ENCODE measurements at places on chromosomes 3 and 15.
A peak's percentile ranks its signal among the peaks of the same experiment; 100 is the strongest.

GRCh38 chr15:33729653-33730052 is 238.6 kb upstream of the CHRM5 start:
- DNase-seq, result no peak

DNA sequence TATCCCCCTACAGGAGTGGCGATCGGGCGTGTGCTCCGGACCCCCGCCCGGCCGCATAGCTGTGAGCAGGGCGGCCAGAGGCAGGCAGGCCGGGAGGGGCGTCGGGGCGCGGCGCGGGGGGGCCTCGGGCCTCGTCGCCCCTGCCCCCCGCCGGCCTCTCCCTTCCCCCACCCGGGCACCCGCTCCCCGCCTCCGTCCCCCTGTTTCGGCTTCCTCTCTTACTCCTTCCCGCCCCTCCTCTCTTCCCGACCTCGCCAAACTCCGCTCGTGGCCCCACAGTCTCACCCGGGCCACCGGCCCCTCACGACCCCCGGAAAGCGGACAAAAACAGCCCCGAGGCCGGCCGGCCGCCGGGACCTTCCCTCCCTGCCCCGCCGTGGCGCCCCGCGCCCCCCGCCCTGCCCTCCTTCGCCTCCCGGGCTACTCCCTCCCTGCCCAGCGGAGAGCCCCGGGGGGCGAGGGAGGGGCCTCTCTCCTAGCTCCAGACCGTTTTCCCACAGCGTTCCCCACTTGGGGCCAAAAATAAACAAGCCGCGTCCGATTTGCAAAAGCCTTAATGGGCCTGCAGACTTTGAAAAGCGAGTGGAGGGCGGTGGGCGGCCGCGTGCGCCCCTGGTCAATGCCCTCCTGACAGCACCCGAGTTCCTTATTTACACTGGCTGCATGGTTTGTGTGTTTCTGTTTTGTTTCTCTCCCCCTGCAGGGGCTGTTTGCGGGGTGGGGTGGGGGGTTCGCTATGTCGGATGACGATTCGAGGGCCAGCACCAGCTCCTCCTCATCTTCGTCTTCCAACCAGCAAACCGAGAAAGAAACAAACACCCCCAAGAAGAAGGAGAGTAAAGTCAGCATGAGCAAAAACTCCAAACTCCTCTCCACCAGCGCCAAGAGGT is 1.0 kb downstream of the UBE2E1 start:
- peak; percentile 72 for DNase-seq

GRCh38 chr15:28897861-28898585 is 12.2 kb downstream of the APBA2 start:
- no peak for DNase-seq

GRCh38 chr3:187773233-187774184 is 28.2 kb upstream of the BCL6 start:
- no peak for DNase-seq

GRCh38 chr3:156892701-156893100 is 66.5 kb downstream of the LEKR1 start:
- no peak for DNase-seq

DNA sequence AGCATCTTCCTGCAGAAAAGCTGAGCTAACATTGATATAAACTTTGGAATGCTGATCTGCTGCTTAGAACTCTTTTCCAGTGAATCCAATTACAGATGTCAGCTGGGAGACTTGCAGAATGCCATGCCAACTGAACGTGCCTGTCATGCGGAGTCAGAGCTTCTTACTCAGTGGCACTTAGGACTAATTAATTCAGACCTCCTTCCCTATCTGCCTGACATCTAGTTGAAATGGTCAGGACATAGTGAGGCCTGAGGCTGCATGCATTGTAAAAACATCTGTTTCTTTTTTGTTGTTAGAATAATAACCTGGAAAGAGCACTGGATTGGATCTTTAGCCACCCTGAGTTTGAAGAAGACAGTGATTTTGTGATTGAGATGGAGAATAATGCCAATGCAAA is 112.6 kb downstream of the USP13 start:
- no peak for DNase-seq

DNA sequence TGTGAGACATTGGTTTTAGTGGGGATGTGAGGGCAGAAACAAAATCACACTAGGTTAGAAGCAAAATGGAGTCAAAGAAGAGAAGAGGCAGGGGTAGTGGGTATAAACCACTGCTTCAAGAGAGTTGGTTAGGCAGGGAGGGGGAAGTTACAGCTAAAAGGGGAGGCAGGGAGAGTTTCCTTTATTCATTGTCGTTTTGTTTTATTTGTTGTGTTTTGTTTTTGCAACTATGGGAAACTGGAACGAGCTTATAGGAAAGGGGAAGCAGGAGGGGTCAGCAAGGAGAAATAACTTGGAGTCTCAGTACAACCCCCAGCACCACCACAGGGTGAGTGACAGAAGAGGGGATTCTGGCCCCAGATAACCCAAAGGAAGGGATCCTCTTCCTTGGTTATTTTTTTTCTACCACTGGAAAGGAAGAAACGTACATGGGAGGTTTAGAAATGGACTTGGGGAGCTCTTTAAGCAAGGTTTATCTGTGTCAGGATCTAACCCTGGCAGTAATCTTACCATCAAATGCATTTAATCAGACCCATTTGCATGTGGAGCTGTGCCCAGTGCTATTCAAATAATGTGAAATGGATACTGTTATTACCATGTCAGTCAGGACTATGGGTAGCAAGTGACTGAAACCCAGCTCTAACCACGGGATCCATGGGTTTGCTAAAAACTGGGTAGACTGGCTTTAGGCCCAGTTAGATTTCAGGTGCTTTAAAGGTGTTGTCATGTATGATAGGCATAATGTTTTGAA is 68.7 kb downstream of the CCNL1 start:
- no peak for DNase-seq

DNA sequence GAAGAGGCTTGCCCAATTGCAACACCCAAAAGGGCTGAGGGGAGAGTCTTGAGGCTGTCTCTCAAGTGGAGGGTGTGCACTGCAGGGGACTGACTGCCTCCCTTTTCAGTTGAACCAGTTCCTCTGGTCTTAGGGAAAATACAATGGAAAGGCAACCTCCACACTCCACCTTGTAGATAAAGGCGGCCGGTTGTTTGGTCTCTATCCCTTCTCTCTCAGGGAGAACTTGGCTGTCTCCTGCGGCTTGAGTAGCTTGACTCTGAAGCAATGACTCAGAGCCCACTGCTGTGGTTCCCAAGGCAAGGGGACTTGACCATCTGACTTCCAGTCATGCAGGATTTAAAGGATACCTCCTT is 143.2 kb upstream of the UMPS start:
- DNase-seq, result no peak

DNA sequence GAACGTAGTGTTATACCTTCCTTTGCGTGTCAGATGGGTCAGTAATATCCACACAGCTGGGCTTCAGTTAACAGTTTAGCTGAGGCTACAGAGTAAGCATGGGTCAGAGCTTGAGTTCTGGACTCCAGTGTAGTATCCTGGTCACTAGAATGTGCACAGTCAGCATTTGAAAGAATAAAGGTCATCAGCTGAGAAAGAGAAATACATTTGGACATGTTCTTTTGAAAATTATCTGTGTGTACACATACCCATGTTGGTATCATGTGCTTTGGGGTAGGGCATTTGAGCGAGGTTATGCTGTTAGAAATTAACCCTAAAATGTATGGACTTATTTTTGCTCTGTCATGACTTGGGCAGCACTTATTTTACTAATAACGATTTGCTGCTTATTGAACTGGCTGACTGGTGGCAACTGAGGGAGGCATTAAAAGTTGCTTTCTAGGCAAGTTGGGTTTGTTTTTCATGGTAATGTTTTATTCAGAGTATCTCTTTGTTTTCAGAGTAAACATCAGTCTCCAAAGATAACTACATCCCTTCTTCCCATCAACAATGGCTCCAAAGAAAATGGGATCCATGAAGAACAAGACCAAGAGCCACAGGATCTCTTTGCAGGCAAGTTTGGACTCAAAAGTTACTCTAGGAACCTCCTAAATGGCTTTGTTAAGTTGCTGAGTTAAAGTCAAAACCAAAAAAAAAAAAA is 16.4 kb downstream of the SNX1 start:
- no peak for DNase-seq

GRCh38 chr3:142965581-142965980 is 2.1 kb upstream of the PAQR9 start:
- DNase-seq, result no peak

- no peak for DNase-seq
Observed at GRCh38 chr3:132265028-132265427, 52.2 kb upstream of the ACP3 start.

GRCh38 chr3:184230603-184231528 is 1.5 kb downstream of the VWA5B2 start:
- no peak for DNase-seq

DNA sequence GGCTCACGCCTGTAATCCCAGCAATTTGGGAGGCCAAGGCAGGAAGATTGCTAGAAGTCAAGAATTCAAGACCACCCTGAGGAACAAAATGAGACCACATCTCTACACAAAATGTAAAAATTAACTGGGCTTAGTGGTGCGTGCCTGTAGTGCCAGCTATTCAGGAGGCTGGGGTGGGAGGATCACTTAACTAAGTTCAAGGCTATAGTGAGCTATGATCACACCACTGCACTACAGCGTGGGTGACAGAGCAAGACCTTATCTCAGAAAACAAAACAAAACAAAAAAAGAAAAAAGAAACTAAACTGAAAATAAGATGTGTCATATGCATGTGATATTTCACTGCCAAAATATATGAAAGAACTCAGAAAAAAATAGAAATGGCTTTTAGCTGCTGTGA is 243.3 kb upstream of the CCDC54 start:
- DNase-seq, result no peak

Data from right forelimb (tissue), 1 donor.